CD4-positive, CD25-positive, alpha-beta regulatory T cell (primary cell): ENCODE measurements at places on chromosomes 7 and 10.
A peak's percentile ranks its signal among the peaks of the same experiment; 100 is the strongest.

DNA sequence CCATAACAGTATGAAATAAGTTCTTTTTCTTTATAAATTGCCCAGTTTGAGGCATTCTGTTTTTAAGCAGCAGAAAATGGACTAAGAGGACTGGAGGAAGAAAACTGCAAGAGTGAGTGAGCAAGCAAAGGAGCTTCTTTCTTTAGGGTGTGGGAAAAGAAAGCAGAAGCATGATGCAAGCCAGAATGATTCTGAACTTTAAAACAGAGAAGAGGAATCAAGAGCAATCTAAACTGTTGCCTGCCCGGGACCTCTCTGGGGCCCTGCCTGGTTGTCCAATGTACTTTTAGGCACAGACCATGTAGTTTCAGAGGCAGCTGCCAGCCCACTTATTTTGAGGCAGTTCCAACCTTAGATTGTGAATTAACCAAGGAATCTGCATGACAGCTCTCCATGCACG is 186.3 kb downstream of the PLPP4 start:
- no peak overlapping the region for H3K27ac ChIP-seq
- no peaks in the 10 kb centered on the region for H3K27me3 ChIP-seq
- H3K4me3 ChIP-seq, result no peak overlapping the region
- DNase-seq, result no peak

DNA sequence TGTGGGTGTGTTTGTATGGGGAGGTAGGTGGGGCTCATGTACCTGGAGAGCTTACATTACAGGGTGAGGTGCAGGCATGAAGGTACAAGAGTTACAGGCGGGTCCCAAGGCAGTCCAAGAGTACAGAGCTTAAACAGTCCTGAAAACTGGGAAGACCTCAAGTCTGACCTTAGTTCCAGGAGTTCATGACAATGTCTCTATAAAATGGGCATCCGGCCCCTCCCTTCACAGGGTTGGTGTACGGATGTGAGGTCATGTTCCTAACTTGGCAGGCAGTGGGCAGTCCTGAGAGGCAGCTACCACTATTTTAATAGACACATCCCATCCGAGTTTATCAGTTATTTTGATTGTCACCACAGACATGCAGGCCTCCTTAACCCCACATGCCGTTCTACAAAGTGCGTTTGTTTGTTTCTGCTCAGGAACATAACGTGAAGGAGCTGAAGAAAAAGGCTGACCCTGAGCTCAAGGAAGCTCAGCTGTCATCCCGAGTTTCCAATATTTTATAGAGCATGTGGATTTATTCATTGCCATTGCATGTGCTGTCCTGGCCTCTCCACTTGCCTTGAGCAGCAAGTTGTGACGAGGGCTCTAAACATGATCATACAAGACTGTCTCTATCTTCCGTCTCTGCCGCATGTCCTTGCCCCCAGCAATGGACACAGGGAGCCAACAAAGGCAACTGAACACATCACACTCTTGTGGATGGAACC is 647.5 kb upstream of the IGFBP3 start:
- H3K36me3 ChIP-seq, result no peaks in the 10 kb centered on the region
- no peak overlapping the region for H3K27ac ChIP-seq
- H3K27me3 ChIP-seq, result no peaks in the 10 kb centered on the region
- H3K4me1 ChIP-seq, result no peaks in the 10 kb centered on the region
- DNase-seq, result no peak
- no peak overlapping the region for H3K4me3 ChIP-seq

DNA sequence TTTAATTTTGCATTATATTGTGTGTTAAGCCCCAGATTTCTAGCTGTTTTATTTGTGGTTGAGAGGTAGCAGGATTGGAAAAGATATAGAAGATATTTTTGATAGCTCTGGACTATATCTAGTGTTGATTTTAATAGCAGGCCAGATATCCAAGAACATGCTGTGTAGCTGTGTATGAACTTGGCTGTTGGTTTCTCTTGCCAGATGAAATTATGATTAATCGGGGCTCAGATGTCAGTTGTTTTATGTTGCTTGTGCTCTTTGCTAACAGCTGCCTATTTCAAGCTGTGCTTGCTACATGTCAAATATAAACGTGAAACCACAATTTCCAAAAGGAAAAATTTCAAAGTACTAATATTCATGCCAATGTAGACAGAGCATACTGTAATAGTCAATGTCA is 141.1 kb downstream of the GRM3 start:
- no peak overlapping the region for H3K4me3 ChIP-seq
- no peak overlapping the region for H3K27ac ChIP-seq
- DNase-seq, result no peak
- no peaks in the 10 kb centered on the region for H3K4me1 ChIP-seq
- H3K27me3 ChIP-seq, result no peaks in the 10 kb centered on the region

GRCh38 chr10:125868372-125868975 is 12.6 kb downstream of the DHX32 start:
- no peak overlapping the region for H3K4me3 ChIP-seq
- no peak overlapping the region for H3K27ac ChIP-seq
- DNase-seq, result no peak
- no peaks in the 10 kb centered on the region for H3K27me3 ChIP-seq
- H3K36me3 ChIP-seq, result no peaks in the 10 kb centered on the region

DNA sequence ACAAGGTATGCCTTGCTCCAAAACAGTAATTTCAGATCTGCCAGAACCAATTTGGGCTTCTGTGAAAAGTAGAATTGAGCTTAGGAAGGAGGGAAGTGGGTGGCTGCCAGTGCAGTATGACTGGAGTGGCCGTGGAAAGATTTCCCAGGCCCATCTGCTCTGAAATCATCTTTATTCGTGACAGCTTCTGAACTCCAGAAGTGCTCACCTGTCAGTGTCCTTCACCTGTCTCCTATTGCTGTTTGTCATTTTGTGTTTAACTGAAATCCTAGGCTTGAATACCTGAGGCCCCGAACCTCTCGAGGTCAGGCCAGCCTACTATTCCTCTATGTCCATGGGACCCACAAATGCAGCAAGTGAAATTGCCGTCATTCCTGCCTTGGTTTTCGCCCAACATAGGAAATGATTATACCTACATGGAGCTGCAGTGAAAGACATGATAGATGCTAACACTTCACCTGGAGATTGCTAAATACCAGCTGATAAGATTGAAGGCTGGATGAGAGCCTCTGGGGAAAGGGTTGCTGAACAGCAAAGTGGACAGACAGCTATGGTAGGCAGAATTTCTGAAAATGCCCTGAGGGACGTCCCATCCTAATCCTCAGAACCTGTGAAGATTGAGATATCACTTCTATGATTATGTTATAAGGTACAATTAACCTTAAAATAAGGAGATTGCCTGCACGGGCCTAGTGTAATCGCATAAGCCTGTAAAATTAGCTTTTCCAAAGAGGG is 82.1 kb downstream of the C1GALT1 start:
- H3K4me1 ChIP-seq, result no peaks in the 10 kb centered on the region
- no peak for DNase-seq
- H3K36me3 ChIP-seq, result no peaks in the 10 kb centered on the region
- no peak overlapping the region for H3K4me3 ChIP-seq
- no peak overlapping the region for H3K27ac ChIP-seq

DNA sequence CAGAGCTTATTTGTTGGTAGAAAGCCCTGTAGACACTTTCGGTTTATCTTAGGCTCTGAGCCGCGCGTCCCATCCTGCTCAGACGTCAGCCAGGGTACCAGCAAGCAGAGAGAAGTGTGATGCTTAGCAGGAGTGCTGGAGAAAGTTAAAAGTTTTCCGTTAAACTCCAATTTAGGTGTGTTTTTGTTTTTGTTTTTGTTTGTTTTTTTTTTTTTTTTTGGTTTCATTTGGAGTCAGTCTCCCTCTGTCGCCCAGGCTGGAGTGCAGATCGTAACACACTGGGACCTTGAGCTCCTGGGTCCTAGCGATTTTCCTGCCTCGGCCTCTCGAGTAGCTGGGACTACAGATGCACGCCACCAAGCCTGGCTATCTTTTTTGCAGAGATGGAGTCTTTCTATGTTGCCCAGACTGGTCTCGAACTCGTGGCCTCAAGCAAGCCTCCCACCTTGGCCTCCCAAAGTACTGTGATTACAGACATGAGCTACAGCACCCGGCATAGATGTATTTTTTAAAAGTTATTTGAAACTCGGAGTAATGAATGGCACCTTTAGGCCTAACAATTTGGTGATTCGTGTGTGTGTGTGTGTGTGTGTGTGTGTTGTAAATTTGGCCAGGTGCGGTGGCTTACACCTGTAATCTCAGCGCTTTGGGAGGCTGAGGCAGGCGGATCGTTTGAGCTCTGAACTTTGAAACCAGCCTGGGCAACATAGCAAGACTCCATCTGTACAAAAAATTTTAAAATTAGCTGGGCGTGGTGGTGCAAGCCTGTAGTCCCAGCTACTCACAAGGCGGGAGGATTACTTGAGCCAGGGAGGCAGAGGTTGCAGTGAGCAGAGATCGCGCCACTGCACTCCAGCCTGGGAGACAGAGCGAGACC is 1.3 kb upstream of the HIP1 start:
- peak overlapping the region; percentile 88 for H3K27ac ChIP-seq
- H3K4me1 ChIP-seq, result peaks cover 19% of the 10 kb centered on the region
- DNase-seq, result peak; percentile 70
- no peaks in the 10 kb centered on the region for H3K27me3 ChIP-seq
- H3K4me3 ChIP-seq, result peak overlapping the region; percentile 71

GRCh38 chr7:140225562-140226249 is 48.9 kb upstream of the KDM7A start:
- no peaks in the 10 kb centered on the region for H3K27me3 ChIP-seq
- H3K4me3 ChIP-seq, result no peak overlapping the region
- H3K4me1 ChIP-seq, result peaks cover 37% of the 10 kb centered on the region
- H3K36me3 ChIP-seq, result no peaks in the 10 kb centered on the region

- no peaks in the 10 kb centered on the region for H3K4me1 ChIP-seq
- no peaks in the 10 kb centered on the region for H3K27me3 ChIP-seq
- no peak overlapping the region for H3K4me3 ChIP-seq
- no peaks in the 10 kb centered on the region for H3K36me3 ChIP-seq
- H3K27ac ChIP-seq, result no peak overlapping the region
Measured at GRCh38 chr10:79407811-79408795, 37.3 kb downstream of the ZCCHC24 start.
